Neural progenitor cell (in vitro differentiated cells): ENCODE measurements at places on chromosomes 6 and 20. TPM values are rescaled to one million over a fixed set of nuclear protein-coding genes. Genes with fewer than 3 reads are reported as not detected.

GRCh38 chr6:19578481-19578880 is 258.7 kb upstream of the ID4 start:
- DNase-seq = no peak

DNA sequence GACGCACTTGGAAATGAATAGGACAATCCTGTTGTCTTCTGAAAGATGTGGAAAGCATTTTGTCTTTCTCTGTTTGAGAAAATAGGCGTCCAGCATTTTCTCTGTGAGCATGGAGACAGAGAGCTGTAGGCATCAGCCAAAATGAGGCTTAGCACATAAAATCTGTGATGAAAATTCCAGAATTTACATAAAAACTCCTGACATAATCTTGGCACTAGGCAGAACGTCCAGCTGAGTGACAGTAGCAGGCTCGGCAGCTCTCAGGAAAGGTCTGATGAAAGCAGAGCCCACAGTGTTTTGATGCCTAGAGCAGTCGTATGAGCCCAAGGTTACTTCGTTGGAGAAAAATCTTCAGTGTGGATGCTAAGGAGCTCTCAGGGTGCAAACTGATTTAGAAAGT is 543.3 kb upstream of the MAP3K7 start:
- DNase-seq = no peak

GRCh38 chr6:81767163-81767891 is 14.8 kb upstream of the TENT5A start:
- no peak for DNase-seq

- DNase-seq = no peak
These were observed 227.9 kb downstream of the PREX1 start for GRCh38 chr20:48599748-48600469.

DNA sequence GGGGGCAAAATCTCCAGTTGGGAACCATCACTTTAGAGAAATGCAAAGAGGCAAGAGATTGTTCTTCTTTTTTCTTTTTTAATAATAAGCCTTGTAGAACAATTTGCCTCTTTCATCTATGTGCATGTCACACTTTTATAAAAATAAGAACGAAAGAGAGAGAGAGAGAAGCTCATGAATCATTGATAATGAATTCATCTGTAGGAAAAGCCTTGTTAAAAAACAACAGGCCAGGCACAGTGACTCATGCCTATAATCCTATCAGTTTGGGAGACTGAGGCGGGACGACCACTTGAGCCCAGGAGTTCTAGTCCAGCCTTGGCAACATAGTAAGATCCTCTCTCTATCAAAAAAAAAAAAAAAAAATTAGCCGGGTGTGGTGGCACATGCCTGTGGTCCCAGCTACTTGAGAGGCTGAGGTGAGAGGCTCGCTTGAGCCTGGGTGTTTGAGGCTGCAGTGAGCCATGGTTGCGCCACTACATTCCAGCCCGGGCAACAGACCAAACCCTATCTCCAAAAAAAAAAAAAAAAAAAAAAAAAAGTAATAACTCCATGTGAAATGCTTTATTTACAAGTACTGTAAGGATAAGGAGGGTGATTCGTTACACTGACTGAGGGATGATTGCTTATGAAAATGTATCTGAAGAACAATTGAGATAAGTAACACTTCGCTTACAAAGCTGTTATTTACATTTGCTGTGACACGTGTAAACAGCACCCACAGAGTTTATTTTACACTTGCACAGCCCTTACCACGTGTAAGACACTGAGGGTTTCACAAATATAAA is 6.0 kb downstream of the CCN5 start:
- no peak for DNase-seq

Gene EZR
- total RNA-seq = 52.0 and 61.4 TPM in 2 replicates
